ENCODE measurements at places on chromosomes 5 and 9.

GRCh38 chr9:107158321-107158720 is 124.8 kb upstream of the RAD23B start:
- no peak for DNase-seq

DNA sequence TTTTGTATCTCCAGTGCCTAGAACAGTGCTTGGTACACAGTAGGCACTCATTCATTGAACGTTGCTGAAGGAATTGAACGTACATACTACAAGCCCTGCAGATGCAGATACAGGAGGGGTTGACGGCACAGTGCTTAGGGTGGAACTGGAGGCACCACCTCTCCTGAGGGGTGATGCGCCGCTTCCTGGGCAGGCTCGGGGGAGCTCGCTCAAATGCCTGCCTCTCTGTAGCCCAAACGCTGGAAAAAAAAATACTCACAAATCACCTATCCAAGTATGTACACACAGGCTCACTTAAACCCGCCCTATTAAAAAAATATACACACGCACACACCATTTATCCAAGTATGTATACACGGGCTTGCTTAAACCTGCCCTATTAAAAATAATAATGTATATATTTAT is 536 bp upstream of the COMMD10 start:
- DNase-seq = peak; percentile 29

GRCh38 chr9:118532592-118532991 is 828.4 kb downstream of the TLR4 start:
- DNase-seq = no peak

- DNase-seq = no peak
These were observed 84.4 kb upstream of the SPIN1 start for GRCh38 chr9:88303721-88304451.

DNA sequence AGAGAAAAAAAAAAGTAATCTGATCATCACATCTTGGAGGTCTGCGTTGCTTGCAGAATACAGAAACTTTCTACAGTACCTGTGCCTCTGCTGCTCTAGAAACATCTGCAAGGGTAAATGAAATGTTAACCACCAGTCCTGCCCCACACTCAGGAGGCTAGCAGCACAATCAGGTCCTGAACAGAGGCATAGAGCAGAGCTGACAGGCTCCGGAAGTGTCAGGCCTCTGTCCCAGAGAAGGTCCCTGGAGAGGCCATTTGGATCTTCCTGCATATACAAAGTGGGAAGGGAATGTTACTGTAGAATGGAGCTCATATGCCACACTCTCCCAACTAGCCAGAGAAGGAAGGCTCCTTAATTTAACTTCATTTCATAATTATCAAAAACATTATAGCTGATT is 7.2 kb downstream of the NRG2 start:
- DNase-seq = no peak

- no peak for DNase-seq
These were observed 42.9 kb upstream of the TRIO start for GRCh38 chr5:14100281-14100680.

DNA sequence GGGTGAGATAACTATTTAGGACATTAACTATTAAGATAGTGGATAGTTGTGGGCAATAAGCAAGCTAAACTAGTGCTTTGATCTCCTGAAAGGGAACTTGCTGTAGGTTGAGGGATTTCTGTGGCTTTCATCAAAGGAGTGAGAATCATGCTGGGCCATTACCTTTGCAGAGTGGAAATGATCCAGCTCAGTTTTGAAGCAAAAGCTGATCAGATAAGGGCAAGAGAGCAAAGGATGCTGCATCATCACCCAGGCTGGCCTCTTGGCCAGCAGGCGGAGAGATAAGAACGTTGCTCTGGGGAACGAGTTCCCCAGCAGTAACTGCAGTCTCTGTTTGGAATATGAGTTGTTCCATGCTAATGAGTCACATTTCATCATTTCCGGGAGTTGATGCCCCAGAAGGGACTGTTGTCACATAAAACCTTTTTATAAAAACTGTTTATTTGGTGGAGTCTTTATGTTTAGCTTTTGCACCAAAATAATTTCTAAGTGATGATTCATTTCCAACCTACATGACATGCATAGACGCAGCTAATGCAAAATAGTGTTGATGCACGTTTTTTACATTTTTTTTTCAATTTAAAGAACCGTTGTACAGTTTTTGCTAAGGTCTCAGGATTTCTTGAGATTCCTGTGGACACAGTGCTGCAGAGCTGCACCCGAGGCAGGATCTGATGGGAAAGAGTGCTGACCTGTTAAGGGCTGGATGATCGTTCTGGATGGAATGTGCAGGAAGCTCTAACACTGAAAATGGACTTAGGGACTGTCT is 99.3 kb downstream of the ACTBL2 start:
- DNase-seq = peak; percentile 23

- DNase-seq = no peak
These were observed 51.8 kb downstream of the POU4F3 start for GRCh38 chr5:146390469-146390868.

GRCh38 chr5:154664869-154665268 is 90.3 kb upstream of the LARP1 start:
- DNase-seq = no peak

- no peak for DNase-seq
These were observed 26.5 kb downstream of the NANS start for GRCh38 chr9:98083061-98083501.

- no peak for DNase-seq
These were observed 419.5 kb upstream of the ACTBL2 start for GRCh38 chr5:57902095-57902494.

DNA sequence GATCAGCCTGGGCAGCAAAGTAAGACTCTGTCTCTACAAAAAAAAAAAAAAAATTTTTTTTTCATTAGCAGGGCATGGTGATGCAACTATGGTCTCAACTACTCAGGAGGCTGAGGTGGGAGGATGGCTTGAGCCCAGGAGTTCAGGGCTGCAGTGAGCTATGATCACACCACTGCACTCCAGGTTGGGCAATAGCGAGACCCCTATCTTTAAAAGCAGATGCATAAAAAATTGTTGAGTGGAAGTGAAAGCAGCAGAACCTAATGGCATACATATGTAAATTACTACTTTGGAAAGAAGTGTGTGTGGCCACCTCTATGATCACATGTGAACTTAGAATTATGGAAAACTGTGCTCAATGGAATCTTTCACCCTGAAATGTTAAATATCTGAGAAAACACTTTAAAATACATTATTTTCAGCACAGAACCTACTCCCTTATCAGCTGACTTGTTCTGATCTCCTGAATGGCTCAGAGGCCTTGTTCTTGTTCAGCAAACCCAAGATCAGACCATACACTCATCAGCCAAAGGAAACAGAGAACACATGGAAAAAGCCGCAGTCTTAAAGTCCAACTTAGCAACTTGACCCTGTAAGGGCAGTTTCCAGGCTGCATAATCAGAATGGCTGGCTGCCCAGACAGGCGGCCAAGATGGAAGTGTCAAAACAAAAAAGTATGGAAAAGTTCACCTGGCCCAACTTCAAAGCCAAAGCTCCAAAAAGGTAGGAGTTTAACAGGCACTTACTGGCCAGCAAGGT is 56.5 kb downstream of the SIL1 start:
- DNase-seq = no peak

- DNase-seq = no peak
These were observed 158.5 kb downstream of the TLE1 start for GRCh38 chr9:81530846-81531245.

DNA sequence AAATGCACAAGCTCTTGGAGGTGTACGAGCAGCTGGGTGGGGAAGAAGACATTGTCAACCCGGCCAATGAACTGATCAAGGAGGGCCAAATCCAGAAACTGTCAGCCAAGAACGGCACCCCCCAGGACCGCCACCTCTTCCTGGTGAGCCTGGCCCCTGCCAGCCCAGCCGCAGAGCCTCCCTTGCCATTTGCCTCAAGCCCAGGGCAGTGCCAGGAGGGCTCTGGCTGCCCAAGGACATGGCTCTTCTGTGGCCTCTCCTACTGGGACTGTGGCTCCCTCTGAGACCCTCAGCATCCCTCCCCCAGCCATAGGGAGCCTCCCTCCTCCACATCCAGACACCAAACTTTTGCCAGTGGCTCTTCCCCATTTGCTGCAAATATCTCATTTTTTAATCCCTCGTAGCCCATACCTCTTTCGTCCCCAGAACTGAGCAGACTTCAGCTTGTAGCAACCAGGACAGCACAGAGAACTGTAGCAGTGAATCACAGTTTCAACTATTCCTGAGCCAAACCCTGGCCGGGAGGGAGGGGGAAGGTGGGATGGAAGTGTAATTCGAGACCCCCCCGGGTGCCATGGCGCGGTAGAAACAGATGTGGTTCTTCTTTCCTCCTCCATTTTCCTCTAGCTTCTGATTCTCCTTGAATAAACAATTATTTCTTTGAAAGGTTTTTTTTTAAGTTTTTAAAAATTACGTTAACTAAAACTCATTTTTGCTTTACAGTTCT is 44.5 kb upstream of the SUSD3 start:
- no peak for DNase-seq

DNA sequence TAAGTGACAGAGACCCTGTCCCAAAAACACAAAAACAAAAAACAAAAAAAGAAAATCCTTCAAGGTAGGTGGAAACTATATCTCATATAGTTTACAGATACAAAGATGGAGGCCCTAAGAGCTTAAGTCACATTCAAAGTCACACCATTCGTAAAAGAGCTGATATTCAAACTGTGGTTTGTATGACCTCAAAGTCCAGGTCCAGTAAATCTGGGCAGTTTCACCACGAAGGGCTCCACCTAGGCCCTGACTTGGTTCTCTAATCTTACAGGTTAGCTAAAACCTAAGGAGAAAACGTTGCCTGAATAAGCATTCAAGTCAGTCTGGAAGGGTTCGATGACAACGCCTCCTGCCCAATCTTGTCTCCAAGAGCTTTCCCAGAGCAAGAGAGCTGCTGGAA is 44.1 kb downstream of the SUSD1 start:
- DNase-seq = no peak

DNA sequence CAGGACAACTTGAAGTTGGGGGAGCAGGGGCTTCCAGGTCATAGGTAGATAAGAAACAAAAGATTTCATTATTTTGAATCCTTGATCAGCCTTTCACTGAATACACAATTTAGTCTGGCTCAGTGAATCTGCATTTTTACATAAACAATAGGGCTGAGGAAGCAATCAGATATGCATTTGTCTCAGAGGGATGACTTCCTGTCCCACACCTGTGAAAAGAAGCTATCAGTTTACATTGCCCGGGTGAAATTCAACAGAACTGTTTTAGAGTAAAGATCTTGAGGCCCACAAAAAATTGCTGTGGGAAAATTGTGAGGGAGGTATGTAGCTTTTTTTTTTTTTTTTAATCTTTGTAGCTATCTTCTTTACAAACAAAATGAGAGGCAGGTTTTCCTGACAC is 38.3 kb downstream of the DNAJB5 start:
- DNase-seq = no peak

GRCh38 chr5:43192558-43193180 is 644 bp downstream of the NIM1K start:
- no peak for DNase-seq

DNA sequence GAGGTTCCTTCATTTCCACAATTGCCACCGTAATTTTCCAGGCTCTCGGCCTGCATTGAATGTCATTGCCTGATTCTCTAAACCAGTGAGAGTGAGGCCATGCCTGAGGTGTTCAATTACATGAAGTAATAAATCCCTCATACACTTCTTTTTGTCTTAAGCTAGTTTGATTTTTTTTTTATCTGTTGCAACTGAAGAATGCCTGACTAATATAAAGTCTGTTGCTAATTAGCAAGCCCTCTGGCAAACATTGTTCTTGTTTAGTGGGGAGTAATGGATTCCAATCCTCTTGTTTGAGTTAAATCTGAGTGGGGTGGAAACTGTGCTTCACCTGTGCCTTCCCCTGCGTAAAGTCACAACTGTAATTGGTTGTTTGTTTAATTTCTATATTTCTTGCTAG is 338.1 kb upstream of the ATP10B start:
- no peak for DNase-seq

GRCh38 chr9:76932757-76933156 is 26.8 kb upstream of the PRUNE2 start:
- DNase-seq = no peak

GRCh38 chr9:3479514-3480352 is 46.1 kb downstream of the RFX3 start:
- DNase-seq = no peak

DNA sequence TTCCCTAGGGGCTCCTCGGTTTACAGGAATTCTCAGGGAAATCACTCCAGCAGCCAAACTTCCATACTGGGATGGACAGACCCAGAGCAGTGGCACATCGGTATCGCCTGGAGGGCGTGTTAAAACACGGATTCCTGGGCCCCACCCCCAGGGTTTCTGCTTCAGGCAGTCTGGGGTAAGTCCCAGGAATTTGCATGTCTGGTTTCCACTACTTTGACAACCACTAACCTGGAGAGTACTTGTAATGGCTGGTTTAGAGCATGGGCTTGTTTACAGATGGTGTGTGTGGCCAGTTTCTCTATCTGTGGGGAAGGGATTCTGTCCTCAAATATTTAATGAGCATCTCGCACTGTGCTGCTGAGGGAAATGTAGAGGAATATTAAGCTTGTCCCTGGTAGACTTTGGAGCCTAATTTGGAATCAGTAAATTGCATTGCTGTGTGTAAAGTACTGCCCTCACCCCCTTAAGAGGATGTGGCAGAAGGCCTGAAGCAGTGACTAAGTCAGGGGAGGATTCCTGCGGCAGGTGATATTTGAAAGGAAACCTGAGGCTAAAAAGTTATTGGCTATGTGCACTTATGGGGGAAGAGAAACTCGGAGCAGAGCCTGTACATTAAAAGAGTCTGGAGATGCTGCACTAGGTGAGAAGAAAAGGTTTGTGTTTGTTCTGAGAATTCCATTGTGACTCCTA is 18.6 kb upstream of the TJP2 start:
- no peak for DNase-seq

DNA sequence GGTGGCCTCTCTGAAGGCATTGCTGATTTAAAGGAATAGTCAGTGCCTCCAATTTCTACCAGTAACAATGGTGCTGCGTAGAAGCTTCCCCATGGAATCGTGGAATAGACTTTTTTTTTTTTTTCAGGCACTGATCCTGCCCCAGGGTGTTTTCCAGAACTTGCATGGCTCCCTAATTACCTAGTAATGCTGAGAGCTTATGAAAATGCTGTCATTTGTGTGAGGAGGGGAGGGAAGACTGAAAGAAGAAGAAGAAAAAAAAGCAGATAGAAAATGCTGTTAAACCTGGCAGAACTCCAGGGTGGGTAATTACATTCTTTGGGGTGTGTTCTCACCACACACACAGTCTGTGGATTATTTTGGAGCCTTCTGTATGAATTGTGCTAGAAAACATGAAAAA is 4.8 kb upstream of the GRIA1 start:
- no peak for DNase-seq

GRCh38 chr5:52497133-52497693 is 290.5 kb upstream of the ITGA1 start:
- no peak for DNase-seq

- no peak for DNase-seq
These were observed 564.7 kb downstream of the PDE4D start for GRCh38 chr5:59328709-59329296.

Data from HuH-7.5 (cell line).